Brain pericyte (primary cell): ENCODE measurements at places on chromosomes 16 and 17.

DNA sequence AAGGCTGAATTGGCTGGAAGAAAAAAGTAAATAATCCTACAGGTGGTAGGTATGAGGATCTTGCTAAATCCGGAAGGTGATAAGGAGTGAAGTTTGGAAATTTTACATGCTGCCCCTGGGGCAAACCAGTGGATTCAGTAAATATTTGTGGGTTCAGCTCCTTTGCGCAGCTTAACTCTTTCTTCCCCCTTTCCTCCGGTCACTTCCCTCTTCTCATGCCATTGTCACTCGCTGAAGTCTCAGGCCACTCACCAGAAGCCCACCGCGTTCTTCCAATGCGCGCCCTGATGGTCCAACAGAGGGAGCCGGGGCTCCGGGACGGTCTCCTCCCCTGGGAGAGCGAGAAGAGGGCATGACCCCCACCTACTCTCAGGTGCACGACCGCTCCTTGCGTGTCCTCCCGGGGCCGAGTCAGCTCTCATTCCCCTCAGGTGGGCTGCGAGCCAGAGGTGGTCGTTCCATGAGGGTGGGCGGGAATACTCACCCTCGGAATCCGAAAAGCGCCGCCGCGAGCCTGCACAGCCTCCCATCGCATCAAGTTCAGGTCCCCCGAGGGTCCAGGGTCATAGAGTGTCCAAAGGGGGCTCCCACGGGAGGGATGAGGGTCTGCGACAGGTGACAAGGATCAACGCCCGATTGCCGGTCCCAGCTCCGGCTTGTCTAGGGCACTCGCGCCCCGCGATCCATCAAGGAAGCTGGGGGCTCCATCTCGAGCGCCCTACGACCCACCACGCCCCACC lies 474 bp downstream of the CLN3 start:
- DNase-seq: no peak

GRCh38 chr17:80833952-80834892 lies 157.4 kb upstream of the CHMP6 start:
- no peak for DNase-seq

- no peak for DNase-seq
Observed at GRCh38 chr17:29764748-29765147, 142.0 kb upstream of the CORO6 start.

DNA sequence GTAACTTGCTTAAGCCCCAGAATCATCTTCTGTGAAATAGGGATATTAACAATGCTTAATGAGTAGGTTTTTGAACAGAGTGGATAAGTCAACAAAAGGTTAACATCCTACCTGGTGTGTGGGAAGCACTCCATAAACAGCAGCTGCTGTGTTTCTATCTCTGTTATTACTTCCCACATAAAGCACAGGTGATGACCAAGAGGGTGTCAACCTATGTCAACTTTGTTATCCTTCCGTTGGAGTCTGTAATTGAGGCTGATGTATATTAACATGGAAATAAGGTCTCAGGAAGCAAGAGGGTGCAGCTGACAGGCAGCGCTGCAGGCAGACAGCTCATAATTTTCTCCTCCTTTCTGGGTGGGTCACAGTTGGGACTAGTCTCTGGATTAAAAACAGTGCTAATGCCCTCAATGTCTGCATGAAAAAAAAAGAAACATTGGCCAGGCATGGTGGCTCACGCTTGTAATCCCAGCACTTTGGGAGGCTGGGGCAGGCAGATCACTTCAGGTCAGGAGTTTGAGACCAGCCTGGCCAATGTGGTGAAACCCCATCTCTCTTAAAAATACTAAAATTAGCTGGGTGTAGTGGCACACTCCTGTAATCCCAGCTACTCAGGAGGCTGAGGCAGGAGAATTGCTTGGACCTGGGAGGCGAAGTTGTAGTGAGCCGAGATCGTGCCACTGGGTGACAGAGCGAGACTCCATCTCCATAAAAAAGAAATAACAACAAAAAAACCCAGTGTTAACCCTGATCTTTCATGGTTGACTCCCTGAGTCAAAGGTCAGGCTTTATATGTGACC lies 269.6 kb downstream of the SNX29 start:
- no peak for DNase-seq

DNA sequence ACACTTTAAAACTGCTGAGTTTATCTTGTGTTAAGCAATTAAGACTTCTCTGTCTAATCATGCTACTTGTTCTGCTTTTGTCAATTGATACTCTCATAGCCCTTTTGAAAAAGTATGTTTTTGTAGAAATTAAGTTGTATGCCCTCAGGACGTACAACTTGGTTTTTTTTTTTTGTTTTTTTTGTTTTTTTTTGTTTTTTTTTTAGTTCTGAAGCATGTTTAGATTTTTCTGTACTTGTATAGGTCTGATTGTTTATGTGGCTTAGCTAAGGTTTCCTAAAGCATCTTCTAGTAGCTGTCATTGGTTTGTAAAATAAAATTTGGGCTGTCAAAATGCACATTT lies 21.4 kb downstream of the HAPSTR1 start:
- DNase-seq: no peak

DNA sequence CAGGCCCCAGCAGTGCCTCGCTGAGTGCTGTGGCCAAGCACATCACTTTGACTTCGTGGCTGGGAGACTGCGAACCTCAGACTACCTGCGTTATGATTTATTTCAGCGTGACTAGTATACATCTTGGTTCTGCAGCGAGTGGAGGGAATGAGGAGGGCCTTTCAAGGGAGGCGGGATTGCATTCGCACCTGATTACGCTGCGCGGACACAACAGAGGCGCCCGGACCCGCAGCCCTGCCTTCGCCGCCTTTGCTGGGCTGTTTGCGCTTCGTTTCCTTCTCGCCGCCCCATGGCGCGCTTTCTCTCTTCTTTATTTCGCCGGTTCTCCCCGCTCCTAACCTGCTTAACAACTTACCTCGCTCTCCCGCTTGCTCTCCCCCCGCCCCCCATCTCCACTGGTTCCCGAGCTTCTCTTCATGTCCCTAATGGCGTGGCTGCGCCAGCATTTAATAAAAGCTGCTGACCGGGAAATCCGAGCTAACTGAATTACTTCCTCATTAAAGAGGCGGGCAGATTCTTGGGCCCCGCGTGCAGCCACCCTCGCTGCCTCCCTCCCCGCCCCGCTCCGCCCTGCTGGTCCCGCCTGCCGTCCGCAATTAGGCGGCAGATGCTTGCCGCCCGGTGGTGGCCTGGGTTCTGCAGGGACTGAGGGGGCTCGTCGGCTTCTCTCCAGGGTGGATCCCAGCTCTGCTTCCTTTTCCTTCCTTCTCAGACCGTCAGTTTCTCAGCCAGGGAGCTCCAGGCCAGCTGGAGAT lies 257.6 kb upstream of the SDK2 start:
- DNase-seq: no peak

DNA sequence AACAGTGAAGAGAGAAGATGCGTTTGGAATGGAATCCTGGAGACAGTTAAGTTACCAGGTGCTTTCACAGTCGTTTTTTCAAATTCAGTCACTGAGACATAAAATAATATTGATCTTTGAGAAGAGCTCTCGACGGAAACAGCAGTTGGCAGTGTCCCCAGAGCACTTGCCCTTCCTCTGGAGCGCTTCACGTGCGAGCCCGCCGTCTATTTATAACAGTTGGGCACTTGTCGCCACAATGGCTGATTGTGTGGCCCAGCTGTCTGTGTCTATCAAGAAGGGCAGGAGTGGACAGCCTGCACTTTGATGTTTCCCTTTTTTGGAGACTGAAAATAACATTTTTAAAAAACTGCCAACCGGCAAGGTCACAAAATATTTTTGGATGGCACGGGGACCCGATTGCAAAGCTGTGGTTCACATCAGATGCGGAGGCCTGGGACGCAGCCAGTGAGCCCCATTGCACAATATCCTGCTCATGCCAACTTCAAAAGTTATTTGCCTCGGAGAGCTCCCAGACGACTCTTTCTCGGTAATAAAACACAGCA lies 62.9 kb downstream of the ADCY9 start:
- DNase-seq: no peak

- no peak for DNase-seq
Observed at GRCh38 chr16:7861891-7862582, 529.4 kb downstream of the RBFOX1 start.

- no peak for DNase-seq
Observed at GRCh38 chr16:8916541-8917225, 34.5 kb downstream of the LITAFD start.

- DNase-seq: no peak
Observed at GRCh38 chr16:77894162-77894561, 105.8 kb downstream of the VAT1L start.

DNA sequence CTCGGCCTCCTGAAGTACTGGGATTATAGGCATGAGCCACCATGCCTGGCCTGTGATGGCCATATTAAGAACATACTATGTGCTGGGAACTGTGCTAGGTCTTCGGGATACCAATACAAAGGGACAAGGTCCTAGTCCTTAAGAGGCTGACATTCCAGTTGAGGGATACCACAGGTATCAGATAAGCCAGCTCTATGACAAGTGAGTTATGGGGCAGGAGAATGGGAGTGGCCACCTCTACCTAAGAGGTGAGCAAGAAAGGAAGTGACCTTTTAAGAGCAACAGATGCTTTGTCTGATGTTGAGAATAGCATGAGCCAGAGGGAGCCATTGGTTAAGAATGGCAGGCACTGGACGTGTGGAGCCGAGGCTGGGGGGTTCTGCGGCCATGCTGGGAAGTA lies 27.0 kb downstream of the ADORA2B start:
- DNase-seq: no peak

DNA sequence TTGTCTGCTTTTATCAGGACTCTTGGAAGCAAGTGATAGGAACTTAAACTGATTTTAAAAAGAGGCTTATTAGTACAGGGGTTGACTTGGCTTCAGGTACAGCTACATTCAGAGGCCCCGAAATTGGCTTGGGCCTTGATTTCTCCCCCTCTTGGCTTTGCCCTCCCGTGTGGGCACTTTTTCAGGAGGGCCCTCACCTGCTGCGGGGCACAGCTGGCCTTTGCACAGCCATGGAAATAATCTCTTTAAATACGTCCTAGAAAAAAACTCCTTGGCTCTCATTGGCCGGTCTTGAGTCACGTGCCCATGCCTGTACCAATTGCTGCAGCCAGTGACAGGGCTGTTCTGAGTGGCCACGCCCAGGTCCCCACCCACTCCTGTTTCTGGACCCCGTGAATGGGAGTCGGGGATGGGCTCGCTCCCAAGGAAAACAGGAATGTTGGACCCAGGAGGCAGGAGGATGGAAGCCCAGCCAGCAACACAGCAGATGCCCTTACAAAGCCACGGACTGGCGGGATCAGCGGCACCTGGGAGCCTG lies 15.0 kb downstream of the CA5A start:
- no peak for DNase-seq

GRCh38 chr16:1102921-1103635 lies 7.0 kb upstream of the C1QTNF8 start:
- no peak for DNase-seq
